ENCODE measurements at places on chromosomes 12 and 14. TPM values are rescaled to one million over a fixed set of nuclear protein-coding genes. Genes with fewer than 3 reads are reported as not detected.

The HOXC6 gene
- total RNA-seq: 1.6 TPM

The SLCO1B1 gene
- not detected for total RNA-seq

The RFLNA gene
- 4.9 TPM for total RNA-seq

The SLCO1A2 gene
- total RNA-seq: 0.05 TPM

The RILPL2 gene
- total RNA-seq: 1.7 TPM

The GPR84 gene
- not detected for total RNA-seq

The AJUBA gene
- total RNA-seq: 150 TPM
